ENCODE measurements at places on chromosomes 3 and 15.

- no peak for DNase-seq
These were observed 128.5 kb downstream of the SERPINI1 start for GRCh38 chr3:167863811-167864551.

GRCh38 chr3:88807491-88808105, 299.8 kb upstream of the EPHA3 start:
- no peak for DNase-seq

- DNase-seq: no peak
These were observed 143.5 kb upstream of the NECTIN3 start for GRCh38 chr3:110928016-110928662.

DNA sequence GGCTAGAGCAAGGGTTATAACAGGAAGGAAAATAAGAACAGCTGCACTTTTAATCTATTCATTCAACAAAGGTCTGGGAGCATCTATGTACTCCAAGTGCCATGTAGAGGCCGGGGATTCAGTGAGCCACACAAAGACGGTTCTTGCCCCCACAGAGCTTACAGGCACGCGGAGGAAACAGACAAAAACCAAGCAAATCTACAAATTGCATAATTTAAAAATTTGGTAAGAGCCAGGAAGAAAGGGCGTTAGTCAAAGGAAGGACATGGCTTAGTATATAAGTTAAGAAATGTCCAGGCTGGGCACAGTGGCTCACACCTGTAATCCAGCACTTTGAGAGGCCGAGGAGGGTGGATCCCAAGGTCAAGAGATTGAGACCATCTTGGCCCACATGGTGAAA, 10.4 kb upstream of the GREM1 start:
- no peak for DNase-seq

DNA sequence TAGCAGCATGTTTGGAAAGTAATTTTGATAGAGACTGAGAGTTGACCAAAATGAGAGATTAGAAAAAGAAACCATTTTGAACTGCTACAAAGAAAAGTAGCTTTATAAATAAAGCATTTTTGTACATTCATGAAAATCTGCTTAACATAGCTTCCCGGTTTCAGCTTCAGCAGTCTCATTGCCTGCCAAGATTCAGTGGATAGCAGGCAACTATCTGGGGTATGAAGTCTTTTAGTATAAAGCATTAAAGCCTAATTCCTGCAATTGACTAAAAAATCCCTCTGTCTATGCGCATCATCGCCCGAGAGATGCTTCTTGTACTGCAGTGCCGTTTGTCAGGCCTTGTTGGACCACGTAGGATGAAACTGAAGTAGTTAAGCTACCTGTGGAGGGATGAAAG, 588.4 kb downstream of the NAALADL2 start:
- no peak for DNase-seq

GRCh38 chr3:133935843-133936769, 40.4 kb upstream of the RAB6B start:
- DNase-seq: no peak

DNA sequence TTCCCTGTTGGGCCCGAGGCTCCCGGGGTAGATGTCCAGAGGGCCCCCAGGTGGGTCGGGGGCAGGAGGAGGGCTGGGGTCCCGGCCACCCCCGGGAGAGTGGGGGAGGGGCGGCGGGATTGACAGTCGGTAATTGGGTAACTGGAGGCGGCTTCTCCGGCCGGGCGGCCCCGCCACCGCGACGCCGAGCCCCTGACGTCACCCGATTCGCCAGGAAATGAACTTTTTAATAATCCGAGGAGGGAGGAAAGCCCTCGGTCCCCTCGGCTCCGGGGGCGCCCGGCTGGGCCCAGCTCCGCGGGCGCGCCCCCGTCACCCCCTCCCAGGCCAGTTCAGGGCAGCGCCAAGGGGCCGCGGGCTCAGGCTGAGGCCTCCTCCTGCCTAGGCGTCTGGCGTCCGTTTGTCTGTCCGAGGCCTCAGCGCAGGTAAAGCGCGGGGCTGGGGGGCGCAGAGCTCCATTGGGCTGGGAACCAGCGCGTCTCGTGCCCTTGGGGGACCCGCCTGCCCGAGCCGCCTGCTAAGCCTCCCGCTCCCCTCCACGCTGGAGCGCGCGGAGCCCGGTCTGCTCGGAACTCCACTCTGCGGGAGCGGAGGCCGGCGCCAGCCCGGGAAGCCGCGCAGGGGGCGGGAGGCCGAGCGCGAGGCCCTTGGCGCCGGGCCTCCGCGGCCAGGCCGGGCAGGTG, 3.9 kb downstream of the GATA2 start:
- DNase-seq: no peak

DNA sequence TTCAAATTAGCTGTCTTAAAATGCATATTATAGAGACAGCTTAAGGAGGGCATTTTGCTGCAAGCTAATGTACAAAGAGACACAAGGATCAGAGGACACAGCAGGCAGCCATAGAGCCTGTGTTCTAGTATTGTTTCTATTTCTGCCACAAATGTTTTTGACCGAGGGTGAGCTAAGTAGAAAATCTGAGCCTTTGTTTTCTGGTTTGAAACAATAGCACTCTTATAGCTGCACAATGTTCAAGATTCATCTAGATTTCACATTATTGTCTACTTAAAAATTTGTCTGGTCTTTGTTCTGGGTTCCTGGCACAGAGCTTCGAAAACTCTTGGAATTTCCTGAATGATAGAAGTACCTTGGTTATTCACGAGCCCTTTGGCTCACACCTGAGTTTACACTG, 40.0 kb upstream of the TUSC7 start:
- DNase-seq: no peak

DNA sequence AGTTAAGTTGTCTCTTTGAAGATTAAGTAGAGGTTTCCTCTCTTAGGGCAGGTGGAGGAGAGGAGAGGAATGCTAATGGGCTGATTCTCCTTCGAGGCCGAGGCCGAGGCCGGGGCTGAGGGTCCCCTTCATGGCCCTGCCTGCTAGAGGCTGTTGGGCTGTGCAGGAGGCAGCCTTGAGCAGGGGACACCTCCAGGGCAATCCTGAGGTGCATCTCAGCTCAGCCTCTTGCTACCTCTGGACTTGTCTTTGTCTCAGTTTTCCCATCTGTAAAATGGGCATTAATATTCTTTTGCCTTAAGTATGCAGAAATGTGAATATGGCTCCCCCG, 97.7 kb upstream of the PRR20G start:
- DNase-seq: no peak

- DNase-seq: no peak
These were observed 26.1 kb downstream of the C15orf39 start for GRCh38 chr15:75227663-75228280.

DNA sequence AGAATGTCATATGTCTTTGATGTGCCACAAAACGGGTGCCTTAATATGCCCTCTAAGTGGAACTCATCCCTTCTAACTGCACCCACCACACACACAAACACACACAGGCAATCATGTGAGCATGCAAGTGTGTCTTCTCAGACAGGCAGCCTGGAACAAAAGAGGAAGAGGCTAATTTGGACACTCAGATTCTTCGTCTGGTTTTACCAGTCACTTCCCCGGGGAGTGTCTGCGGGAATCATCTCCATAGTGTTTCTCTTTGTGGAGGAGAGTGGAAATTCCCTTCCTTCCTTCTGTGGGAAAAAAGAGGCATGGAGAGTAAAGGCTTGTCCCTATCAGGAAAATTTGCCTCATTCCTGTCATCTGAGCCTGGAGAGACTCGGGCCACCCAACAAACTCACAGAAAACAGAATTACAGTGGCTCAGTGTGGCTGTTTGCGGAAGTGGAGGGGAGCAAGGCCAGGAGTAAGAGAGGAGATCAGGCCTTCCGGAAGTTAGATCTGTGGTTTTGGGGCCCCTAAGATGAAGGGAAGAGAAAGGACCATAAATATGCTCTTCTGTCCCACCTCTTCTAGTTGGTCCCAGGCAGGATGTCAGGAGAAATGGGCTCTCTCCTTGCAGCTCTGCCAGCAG, 212.6 kb upstream of the SEMA6D start:
- DNase-seq: no peak

DNA sequence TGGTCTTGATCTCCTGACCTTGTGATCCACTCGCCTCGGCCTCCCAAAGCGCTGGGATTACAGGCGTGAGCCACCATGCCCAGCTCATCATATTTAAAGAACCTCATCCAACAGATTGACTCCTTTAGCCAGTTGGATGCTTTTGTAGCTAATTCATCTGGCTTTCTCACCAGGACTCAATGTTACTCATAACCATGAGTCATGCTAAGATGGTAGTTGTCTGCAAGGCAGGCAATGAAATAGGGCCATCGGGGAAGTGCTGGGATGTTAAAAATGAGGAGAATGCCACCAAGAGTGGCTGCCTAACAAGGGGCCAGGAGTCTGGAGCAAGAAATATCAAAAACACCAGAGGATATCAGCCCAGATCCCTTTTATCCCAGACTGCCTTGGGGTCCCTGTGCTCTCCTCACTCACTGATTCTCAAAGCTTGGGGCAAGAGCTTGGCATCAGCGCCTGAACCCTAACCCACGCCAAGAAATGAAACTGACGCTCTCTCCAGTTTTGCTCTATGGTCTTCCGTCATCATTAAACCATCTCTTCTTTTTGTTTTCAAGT, 7.4 kb upstream of the PCOLCE2 start:
- DNase-seq: no peak

DNA sequence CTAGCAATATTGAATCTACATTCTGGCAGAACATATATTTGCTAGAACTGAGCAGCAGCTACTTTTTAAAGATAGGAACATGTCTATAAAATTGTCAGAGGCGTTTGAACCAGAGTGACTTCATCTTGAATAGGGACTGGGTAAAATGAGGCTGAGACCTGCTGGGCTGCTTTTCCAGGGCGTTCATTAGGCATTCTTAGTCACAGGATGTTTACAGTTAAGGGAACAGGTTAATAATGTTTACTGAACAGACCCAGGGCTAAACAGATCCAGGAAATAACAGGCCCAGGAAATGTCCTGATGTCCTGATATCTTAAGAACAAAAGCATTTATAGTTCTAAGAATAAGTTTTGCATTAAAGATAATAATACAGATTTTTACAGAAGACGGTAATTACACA, 34.5 kb upstream of the B3GALNT1 start:
- no peak for DNase-seq

GRCh38 chr3:194686816-194687637, 1.3 kb downstream of the FAM43A start:
- no peak for DNase-seq

GRCh38 chr15:68375716-68376220, 56.2 kb downstream of the ITGA11 start:
- no peak for DNase-seq

- DNase-seq: no peak
These were observed 52.6 kb downstream of the SYNM start for GRCh38 chr15:99157456-99157855.

- no peak for DNase-seq
These were observed 40.5 kb downstream of the SOX2 start for GRCh38 chr3:181752202-181752671.

GRCh38 chr15:79858469-79858868, 38.3 kb downstream of the MTHFS start:
- DNase-seq: no peak

DNA sequence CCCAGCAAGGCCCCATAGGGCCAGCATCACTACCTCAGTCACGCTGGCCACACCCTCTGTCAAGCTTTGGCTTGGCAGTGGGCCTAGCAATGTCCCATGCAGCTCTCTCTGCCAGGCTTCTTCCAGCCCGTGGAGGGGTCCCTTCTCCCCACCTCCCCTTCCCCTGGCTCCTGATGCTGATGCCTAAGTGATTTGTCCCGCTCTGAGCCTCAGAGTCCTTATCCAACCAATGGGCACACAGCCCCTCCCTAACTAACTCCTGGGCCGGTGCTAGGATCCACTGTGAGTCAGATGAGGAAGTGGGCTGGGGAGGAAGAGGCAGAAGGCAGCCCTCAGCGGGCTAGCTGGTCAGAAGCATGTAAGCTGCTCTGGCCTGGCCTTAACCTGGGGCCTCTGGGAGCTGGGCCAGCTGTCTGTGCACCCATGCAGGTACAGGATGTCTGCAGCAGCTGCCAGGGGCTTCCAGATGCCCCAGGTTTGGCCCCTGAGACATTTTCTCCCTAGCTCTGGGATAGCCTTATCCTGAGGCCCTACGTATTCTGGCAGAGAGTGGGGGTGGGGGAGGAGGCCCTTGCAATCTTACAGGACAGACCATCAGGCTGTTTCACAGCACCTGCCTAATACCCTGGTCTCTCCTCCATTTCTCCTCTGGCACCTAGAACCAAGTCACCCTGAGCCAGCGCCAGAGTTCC, 740 bp upstream of the ZBTB47 start:
- DNase-seq: peak; percentile 50
